Activated gamma-delta T cell treated with Interleukin-2 at 50 U/mL for 16 hours (primary cell): ENCODE measurements at places on chromosomes 13 and 19.

DNA sequence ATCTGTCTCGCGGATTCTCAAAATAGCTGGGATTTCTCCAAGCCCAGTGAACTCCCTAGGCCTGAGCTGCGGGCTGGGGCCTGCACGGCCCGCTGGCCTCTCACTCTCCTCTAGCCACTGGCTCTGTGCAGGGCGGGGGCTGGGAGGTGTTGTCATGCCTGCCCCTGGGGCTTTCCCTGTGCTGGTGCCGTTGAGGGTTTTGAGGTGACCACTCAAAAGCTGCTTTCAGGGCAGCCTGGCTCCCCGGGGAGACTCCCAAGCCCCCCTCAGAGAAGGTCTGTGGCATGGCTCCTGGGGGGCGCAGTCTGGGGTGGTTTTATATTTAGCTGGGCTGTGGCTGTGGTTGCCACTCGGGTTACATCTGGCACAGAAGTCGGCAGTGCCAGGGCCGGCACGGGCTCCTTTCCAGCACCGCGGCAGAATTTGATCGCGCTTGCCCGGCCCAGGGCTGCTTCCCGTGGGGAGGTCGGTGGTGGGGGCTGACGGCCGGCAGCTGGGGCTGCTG is 10.0 kb downstream of the NDUFB7 start:
- DNase-seq: no peak

GRCh38 chr13:112573710-112574109 is 14.2 kb downstream of the TUBGCP3 start:
- DNase-seq: no peak

- DNase-seq: no peak
Observed at GRCh38 chr13:41708713-41709112, 251.4 kb downstream of the RGCC start.

- DNase-seq: peak; percentile 73
Observed at GRCh38 chr13:51451467-51452360, 1.1 kb downstream of the INTS6 start.

DNA sequence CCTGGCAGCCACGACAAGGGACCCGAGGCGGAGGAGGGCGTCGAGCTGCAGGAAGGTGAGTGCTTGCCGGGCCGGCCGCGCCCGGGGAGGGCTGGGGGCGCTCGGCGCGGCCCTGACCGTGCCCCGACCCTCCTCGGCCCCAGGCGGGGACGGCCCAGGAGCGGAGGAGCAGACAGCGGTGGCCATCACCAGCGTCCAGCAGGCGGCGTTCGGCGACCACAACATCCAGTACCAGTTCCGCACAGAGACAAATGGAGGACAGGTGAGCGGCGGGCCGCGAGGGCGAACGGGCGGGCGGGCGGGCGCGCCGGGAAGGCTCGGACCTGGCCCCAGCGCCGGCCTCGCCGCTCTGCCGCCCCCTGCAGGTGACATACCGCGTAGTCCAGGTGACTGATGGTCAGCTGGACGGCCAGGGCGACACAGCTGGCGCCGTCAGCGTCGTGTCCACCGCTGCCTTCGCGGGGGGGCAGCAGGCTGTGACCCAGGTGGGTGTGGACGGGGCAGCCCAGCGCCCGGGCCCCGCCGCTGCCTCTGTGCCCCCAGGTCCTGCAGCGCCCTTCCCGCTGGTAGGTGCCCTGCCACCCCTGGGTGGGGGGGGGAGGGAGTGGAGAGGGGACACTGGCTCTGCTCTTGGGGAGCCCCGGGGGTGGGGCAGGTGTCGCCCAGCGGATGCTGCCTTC is 816 bp downstream of the USF2 start:
- DNase-seq: peak; percentile 75

GRCh38 chr13:26679411-26680122 is 81.0 kb downstream of the GPR12 start:
- no peak for DNase-seq

- no peak for DNase-seq
Observed at GRCh38 chr13:96252903-96253302, 163.0 kb downstream of the HS6ST3 start.

DNA sequence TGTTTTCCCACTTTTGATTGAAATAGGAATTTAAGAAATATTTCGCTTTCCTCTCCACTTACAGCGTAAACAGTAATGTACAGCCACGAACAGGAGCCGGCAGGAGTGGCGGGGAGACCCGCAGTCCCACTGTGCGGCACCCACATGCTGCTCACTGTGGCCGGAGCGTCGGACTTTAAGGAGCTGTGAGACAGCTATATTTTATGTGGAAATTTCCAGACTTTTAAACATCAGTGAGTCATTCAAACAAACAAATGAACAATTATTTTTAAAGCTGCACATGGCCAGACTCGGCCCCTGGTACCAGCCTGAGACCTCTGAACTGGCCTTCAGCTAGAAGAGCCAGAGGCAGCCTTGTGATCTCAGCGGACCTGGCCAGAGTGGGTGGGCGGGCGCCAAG is 52.5 kb downstream of the CRYL1 start:
- no peak for DNase-seq

- DNase-seq: no peak
Observed at GRCh38 chr19:17576758-17577456, 21.5 kb downstream of the COLGALT1 start.
